ENCODE measurements at places on chromosomes 12 and 14.

- DNase-seq, result no peak
Observed at GRCh38 chr12:128712622-128713021, 111.1 kb downstream of the SLC15A4 start.

DNA sequence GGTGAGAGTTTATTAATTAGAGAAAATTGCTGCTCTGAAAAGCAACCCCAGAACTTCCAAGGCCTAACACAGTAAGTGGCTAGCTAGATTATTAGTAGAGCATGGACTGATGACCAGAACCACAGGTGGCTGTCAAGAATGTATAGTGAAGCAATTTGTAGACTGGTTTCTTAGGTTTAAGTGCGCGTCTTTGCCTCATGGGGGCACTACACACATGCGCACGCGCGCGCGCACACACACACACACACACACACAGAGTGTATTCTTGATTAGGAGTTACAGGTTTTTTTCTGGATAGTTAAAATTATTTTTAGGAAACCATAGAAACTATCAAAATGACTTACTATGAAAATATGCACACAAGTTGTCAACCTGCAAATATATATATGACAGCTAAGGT lies 66.5 kb downstream of the BHLHE41 start:
- DNase-seq, result peak; percentile 64

GRCh38 chr14:26323869-26324268 lies 274.0 kb downstream of the NOVA1 start:
- DNase-seq, result no peak

DNA sequence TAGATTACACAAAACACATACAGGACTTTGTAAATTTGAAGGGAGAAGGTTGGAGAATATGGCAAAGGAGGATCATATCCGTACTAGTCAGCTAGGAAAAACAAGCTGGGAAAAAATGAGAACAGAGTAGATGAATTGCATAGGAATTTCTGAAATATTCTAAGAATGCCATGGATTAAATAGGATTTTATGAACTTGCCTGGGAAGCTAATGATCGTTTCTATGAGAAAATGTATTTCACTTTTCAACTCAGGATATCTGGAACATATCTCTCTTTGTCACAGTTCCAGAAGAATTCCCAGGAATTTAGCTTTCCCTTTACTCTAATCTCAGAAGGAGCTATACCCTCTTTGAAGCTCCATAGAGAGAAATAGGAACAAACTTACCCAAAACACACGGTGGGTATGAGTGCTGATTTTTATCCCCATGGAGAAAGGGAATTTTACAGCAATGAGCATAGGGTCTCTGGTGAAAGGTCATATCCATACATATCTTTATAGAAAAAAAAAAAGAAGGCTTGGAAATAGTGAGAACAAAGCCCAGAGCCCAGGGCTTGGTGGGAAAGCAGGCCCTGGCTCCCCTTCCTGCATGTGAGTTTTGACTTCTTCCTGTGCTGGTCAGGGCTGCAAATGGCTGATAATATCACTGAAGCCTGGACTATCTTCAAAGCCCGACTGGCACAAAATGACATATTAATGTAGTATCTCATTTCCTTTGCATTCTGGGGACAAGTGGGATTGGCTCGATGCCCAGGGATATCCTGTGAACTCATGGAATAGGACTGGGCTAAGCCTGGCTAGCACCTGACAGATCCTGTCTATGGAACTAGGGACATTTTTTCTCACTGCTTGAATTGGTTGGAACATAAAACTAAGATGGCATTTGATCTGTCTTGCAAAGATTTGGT lies 136.3 kb downstream of the AEBP2 start:
- DNase-seq, result no peak

DNA sequence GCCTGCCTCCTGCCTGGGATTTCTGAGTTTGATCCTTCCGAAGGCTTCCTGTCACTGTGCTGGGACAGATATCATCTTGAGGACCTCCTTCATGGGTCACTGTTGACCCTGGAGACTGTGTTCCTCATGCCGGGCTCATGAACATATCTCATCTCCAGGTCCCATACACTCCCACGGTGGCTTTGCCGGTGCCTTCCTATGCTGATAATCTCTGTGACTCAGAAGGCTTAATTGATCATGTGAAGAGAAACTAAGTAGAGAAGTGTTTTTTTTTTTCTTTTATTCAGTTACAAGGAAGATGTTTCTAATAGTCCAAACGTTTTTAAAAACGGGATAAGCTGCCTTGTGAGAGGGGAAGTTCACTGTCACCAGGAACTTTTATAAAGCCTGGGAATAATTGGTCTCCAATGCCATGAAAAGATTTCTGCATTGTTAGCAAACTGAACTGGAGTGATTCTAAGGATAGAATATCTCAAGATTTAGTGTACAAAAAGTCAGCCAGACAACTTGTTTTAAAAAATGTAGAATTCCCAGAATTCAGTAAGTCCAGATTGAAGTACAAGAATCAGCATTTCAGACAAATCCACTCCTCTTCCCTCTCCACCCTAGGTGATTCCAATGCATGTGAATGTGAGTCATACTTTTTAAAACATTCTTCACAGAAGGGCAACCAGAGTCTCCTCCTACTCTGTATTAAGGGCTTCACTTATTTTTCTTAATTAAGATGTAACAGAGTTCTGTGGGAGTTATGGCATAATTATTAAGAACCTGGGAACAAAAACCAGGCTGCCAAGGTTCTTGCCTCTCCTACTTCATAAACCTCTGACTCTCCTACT lies 139.8 kb upstream of the LGR5 start:
- DNase-seq, result no peak

DNA sequence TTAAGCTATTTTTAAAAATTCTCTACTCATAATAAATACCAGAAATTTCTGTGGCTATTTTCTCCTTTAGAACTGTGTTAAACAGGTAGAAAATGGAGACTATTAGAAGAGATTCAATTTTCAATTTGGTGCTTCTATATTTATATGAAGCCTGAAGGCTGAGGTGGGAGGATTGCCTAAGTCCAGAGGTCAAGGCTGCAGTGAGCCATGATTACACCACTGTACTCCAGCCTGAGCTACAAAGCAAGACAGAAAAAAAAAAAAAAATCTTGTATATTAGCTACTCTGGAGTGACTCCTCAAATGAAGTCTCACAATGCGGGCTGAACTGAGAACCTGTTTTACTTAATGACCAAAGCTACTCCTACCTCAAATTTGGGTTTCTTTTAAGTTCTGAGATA lies 9.8 kb upstream of the DPF3 start:
- DNase-seq, result no peak

DNA sequence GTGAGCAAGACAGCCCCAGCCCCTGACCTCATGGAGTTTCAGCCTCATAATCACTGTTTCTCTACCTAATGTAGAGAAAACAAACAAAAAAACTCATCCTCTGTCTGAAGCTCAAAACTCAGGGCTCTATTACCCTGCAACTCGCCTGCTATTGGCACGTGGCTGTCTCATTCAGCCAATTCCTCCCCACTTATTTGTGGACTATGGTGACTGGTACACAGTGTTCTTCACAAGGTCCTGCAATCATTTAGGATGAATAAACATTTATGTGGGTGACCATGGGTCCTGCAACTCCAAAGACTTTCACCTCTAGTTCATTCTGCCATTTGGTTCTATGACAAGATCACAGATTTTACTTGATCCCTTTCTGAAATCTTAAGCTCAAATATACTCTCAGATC lies 4.7 kb downstream of the PPP2R3C start:
- DNase-seq, result no peak

DNA sequence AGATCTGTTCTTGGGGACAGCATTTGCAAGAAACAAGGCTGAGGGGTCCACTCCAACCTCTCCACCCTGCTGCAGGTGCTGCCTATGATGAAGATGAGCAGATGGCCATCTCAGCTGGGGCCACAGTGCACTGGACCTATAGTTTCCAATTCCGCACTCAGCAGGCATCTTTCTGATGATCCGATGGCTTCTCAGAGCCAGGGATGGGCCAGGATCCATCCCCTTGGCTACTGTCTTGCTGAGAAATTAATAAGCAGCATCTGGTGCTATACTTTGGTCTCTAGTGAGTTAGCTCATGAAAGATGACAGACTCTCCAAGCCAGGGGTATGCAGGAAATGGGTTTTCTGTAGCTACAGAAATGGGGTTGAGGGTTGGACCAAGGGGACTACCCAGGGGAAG lies 18.4 kb upstream of the BDKRB1 start:
- DNase-seq, result no peak

GRCh38 chr12:6229224-6230218 lies 29.3 kb downstream of the CD9 start:
- peak; percentile 88 for DNase-seq

- peak; percentile 39 for DNase-seq
Observed at GRCh38 chr12:13023811-13024530, 20.2 kb upstream of the FAM234B start.

DNA sequence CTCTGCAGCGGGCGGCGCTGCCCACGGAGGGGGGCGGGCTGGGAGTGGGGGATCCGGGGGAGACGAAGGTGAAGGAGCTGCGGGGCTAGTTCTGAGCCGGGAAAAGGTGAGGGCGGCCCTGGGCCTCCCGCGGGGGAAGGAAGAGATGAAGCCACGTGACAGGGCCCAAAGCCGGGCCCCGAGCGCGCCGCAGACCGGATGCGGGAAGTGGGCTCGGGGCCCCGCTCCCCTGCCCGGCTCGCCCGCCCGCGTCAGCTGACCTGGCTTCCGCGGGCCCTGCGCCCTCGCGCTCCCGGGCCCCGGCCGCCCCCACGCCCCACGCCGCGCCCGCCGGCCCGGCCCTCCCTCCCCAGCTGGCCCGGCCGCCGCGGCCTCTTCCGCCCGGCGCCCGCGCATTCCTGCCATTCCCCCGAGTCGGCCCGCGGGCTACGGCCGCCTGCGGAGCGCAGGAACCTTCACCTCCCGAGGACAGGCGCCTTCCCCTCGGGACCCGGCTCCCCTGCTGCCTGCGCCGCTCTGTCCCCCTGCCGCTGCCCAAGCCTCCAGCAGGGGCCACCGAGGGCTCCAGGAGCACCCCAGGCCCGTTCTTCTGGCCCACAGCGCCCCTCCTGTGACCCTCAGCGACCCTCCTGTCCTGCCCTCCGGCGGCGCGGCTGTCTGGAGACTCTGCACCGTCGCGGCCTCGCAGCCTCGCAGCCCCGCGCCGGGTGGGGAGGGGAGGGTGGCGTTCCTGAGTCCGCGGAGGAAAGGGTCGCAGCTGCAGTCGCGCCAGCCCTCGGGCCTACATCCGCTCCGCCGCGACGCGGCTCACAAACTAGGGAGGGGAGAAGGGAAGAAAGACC lies 20.4 kb downstream of the NINJ2 start:
- DNase-seq, result peak; percentile 92

DNA sequence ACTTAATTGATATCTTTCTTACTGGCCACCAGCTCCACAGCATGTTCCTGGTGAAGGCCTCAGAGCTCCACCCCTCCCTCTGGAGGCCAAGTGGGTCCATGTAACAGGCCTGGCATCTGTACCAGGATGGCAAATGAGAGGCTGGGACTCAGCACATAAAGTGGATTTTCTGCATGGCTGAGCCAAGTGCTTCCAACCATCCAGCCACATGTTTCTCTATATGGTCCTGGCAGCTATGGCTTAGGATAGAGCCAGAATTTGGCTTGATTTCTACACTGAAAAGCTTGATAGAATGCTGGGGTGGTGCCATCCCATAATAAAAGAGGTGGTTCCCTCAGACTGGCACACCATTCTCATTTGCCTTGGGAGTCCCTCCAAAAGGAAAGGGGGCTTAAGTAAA lies 94.1 kb downstream of the PAX9 start:
- DNase-seq, result no peak

DNA sequence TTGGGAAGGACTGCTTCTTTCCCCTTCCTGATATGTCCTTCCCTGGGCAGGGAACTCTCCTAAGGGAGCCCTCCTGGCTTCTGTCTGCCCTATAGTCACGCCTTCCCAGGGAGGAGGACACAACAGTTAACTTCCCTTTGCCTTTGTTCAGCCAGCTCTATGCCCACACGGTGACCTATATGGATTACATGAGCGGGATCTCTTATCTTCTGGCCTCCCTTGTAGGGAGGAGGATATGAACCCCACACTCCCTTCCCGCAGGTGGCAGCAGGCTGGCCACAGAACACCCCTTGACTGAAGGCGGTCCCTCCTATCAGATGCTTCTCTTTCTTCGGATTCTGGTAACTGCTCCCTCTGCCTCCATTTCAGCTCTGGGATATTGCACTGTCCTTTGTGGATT lies 135.6 kb upstream of the MAX start:
- DNase-seq, result no peak

DNA sequence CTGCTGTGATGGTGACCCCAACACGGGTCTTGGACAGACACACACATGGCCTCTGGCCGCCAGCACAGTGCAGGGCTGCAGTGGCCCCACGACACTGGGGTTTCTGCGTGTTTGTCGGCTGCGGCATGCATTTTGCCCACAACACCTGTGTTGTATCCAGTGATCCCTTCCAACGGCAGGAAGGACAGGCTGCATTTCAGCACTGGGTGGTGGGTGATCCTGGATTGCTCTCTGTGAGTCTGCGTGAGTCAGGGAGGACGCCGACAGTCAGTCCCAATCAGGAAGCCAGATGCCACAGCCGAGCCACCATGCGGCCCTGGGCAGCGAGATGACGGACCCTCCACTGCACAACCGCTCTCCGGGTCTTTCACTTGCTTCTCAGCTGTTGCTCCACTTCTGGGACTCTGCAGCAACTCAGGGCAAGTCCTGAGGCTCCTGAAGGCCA lies 20.6 kb downstream of the LRTM2 start:
- DNase-seq, result no peak

GRCh38 chr12:129762436-129762835 lies 141.4 kb downstream of the TMEM132D start:
- no peak for DNase-seq

- DNase-seq, result peak; percentile 28
Observed at GRCh38 chr12:117192057-117192456, 1.8 kb upstream of the FBXO21 start.

DNA sequence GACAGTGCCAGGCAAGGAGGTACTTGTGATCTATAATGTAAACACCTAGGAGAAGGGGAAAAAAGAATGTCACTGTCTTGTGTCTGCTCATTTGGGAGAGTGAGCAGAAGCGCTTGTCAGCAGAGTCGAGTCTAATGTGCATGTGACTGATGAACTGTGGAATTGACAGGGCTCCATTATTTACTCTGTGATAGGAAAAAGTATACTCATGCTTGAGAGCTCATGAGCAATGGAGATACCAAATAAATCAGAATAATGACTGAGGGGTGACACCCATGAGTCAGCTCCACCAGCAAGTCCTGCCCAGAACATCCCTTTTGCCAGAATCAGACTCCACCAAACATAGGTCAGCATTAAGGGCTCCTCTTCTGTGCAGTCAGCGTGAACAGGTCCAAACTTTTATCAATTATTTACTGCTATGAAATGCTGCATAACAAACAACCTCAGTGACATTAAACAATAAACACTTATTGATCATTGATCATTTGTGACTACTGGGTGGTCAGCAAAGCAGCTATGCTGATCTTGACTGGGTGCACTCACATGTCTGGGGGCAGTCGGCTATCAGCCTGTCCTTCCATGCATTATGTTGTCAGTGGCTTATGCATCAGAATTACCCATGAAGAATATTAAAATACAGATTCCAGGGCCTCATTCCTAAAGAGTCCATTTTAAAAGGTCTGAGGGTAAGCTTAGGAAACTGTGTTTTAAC lies 29.2 kb upstream of the WSCD2 start:
- DNase-seq, result no peak

- peak; percentile 57 for DNase-seq
Observed at GRCh38 chr14:91142214-91142668, 28.4 kb downstream of the DGLUCY start.
